ENCODE measurements at places on chromosomes 2 and 18.
A peak's percentile ranks its signal among the peaks of the same experiment; 100 is the strongest.

- DNase-seq, result peak; percentile 30
Observed at GRCh38 chr18:78732273-78733210, 247.1 kb upstream of the SALL3 start.

DNA sequence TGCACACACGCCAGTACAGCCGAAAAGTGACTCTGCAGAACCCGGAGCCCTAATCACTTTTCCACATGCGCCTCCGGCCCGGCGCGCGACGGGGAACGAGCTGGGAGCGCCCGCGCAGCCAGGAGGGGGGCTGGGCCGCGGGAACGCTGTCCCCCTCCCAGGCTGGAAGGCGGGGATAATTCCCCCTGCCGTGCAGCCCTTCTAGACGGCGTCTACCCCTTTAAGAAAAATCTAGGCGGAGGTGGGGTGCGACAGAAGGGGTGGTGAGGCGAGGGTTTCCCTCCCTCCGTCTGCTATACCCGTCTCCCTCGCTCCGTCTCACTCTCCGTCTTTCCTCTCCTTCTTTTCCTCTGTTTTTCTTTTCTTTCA, 2.4 kb downstream of the CYP26B1 start:
- DNase-seq, result no peak

- no peak for DNase-seq
Observed at GRCh38 chr18:48843162-48843561, 107.6 kb downstream of the SMAD7 start.

DNA sequence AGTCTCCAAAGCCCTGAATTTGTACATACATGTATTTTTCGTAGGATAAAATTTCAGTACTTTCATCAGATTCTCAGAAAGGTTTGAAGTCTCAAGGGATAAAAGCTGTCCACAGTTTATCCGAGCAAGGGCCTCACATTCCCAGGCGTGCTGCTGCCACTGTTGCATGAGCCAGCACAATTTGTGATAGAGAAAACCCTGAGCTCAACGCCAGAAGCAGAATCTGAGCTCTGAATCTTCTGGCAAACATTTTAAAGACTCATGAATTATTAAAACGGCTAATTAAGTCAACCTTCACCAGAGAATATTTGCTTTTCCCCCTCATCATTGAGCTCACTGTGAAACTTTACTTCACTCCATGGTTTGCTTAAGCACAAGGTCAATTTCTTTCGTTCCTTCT, 38.5 kb upstream of the STPG4 start:
- no peak for DNase-seq

DNA sequence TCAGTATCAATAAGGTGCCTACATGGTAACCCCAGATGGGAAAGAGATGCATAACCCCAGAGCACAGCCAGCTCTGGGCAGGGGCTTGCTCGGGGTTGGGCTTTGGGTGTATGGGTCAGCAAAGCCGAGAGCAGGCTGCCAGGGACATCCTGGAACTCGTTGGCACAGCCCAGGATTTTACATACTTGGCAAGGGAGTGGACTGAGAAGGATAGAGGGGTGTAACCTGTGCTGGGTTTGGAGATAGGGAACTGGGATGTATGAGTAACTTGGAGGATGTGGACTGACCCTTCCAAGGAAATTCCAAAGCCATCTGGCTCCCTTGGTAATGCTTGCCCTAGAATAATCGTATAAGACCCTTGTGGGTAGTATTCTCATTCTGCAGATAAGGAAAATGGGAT, 44.2 kb downstream of the GPR39 start:
- no peak for DNase-seq

GRCh38 chr2:101521487-101521886, 46.6 kb upstream of the RFX8 start:
- no peak for DNase-seq
